ENCODE measurements at places on chromosomes 3 and 15.

- DNase-seq, result no peak
These were observed 26.7 kb downstream of the TBC1D2B start for GRCh38 chr15:78050826-78051225.

- no peak for DNase-seq
These were observed 139.7 kb upstream of the CMC1 start for GRCh38 chr3:28101705-28102104.

DNA sequence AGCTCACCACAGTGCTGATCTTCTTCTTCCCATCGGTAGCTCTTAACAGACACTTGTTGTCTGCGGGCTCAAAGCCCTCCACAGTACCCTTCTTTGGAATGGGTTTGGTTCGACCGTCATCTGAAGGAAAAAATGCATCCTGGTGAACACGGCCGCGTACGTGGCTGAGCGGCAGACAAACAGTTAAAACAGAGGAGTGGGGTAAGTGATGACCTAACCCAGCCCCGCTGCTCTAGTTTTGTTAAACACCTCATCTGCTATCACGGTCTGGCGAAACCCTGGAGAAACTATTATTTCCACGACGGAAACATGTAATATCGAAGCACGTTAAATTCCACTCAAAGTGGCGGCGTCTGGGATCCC lies 725 bp downstream of the SRP14 start:
- no peak for DNase-seq

DNA sequence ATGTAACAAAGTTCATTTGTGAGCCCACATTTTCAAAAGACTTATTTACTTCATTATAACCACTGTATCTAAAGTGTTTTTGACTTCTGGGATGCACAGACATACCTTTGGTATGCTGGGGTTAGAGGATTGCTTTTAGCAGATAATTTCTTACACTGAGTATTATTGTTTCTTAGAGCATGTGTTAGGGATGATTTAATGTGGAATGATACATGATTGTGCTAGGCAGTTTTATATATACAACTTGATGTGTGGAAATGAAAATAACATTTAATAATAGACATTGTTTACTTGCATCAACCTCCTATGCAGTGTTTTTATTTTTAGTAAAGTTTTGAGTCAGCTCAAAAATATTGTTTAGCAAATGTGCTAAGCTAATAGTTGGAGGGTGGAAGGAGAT lies 3.4 kb downstream of the KIF23 start:
- no peak for DNase-seq

All from stimulated activated CD4-positive, alpha-beta T cell treated with anti-CD3 and anti-CD28 coated beads, Interleukin-4, amount 100 ng/mL, for 24 hours (primary cell).